Amniotic epithelial cell (primary cell): ENCODE measurements at places on chromosomes 7 and 10.
A peak's percentile ranks its signal among the peaks of the same experiment; 100 is the strongest.

- no peak for DNase-seq
Observed at GRCh38 chr10:69780077-69780476, 21.6 kb upstream of the COL13A1 start.

DNA sequence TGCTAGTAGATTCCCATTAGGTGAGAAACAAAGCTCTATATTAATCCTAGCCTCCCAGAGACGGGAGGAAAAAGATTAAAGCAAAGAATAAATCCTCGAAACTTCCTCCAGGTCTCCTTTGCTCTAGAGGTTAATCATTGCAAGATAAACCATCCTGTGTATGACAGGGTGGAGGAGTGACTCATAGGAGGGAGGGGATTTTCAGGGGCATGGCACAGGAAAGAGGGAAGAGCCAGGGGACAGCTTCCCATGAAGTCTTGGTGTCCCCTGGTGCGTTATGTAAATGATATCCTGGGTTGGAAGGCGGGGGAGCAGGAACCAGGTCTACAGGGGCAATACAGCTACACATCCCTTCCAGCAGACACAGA lies 780 bp downstream of the CYP3A5 start:
- peak; percentile 51 for DNase-seq

GRCh38 chr10:29189256-29189655 lies 99.6 kb upstream of the LYZL1 start:
- DNase-seq = no peak

DNA sequence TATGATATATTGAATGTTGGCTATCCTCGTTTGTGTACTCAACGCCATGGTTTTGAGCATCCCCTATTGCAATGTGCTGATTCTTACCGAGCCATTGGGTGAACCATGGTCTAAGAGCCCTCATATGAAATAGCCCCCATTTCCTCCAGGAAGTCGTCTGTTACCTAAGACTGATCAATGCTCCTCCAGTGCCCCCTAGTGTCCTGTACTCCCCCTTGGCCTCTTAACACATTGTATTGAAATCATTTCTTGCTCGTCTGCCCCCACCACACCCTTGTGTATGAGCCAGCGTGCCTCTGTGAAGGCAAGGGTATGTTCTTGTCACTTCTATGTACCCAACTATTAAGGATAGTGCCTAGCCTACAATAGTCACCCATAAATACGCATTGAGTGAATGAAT lies 11.2 kb upstream of the SLC35B4 start:
- DNase-seq = peak; percentile 28

GRCh38 chr10:119252051-119252465 lies 44.7 kb downstream of the GRK5 start:
- peak; percentile 65 for DNase-seq

GRCh38 chr7:134640842-134641715 lies 5.6 kb upstream of the BPGM start:
- peak; percentile 53 for DNase-seq
